ENCODE measurements at places on chromosomes 16 and 17.

- DNase-seq, result no peak
These were observed 1.0 kb downstream of the NOG start for GRCh38 chr17:56594320-56595107.

DNA sequence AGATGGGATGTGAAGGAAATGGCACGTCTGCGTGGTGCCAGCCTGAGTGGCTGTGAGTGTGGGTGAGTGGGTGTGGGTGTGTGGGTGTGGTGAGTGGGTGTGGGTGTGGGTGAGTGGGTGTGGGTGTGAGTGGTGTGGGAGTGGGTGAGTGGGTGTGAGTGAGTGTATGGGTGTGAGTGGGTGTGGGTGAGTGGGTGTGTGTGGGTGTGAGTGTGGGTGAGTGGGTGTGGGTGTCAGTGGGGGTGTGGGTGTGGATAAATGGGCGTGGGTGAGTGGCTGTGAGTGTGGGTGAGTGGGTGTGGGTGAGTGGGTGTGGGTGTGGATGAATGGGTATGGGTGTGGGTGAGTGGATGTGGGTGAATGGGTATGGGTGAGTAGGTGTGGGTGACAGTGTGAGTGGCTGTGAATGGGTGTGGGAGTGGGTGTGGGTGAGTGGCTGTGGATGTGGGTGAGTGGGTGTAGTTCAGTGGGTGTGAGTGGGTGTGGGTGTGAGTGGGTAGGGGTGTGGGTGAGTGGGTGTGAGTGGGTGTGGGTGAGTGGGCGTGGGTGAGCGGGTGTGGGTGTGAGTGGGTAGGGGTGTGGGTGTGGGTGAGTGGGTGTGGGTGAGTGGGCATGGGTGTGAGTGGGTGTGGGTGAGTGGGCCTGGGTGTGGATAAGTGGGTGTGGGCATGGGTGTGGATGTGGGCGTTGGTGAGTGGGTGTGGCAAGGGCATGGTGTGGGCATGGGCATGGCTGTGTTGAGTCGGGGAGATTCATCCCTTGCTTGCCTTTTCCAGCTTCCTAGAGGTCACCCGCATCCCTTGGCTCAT is 80.8 kb downstream of the ZDHHC7 start:
- DNase-seq, result no peak

- no peak for DNase-seq
These were observed 9.3 kb downstream of the MMP2 start for GRCh38 chr16:55488306-55488705.

- DNase-seq, result no peak
These were observed 10.0 kb downstream of the GGA2 start for GRCh38 chr16:23500212-23500861.

DNA sequence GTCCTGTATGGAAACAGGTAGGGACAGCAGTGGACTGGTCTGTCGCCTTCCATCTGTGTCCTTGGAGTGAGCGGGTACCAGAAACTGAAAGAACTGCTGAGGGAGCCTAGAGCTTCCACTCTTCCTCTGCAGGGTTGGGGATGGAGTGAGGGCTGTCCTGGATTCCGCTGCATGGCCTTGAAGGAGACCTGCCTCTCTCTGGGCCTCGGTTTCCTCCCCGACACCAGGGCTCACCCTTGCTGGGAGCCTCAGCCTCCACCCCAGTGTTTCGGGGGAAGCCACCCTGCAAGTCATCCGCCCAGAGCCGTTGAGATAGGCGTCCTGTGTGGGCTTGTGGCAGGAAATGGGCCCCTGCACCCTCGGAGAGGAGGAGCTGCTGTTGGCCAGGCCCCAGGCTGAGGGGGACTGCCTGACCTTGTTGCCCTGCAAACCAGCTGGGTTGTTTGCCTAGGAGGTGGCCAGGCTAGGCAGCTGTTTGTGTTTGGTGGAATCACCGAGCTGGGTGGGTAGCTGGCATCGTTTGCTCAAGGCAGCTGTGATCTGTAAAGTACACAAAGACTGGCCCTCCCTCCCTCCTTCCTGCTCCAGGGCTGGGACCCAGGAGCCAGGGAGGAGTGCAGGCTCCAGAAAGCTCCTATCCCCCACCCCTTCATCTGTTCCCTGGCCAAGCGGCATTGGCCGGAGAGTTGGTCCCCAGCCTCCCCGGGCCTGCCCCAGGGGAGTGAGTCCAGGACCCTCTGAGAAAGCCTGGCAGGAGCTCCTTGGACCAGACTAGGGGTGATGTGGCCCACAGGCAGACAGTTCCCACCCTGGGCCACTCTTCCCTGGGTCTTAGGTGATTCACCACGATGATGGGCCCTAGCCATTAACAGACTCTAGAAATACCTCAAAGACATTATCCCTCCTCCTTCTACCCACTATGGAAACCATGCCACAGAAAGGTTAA is 1.3 kb downstream of the RAB37 start:
- DNase-seq, result peak; percentile 97

DNA sequence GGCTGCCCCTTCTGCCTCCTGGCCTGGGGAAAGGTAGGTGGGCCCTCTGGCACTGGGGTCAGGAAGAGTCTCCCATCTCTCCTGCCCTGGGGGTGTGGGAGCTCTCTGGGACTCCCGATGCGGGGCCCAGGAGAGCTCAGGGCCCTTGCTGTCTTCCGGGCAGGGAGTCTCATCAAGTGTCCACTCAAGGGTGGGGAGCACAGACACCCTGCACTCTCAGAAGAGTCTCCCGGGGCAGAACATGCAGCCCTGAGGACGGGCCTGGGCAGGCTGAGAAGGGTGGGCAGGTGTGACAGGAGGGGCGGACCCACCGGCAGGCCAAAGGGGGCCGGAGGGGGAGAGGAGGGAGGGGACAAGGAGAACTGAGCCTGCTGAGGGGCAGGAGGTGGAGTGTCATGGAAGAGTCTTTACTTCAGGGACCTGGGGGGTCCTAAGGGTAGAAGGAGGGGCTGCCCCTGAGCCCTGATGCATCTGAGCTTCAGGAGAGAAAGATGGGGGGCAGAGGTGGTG is 8.4 kb upstream of the PKMYT1 start:
- DNase-seq, result no peak

GRCh38 chr17:55386796-55387332 is 34.8 kb downstream of the MMD start:
- DNase-seq, result no peak

Measured in T1000 (cell line).